ENCODE measurements at places on chromosomes 12 and 14.

DNA sequence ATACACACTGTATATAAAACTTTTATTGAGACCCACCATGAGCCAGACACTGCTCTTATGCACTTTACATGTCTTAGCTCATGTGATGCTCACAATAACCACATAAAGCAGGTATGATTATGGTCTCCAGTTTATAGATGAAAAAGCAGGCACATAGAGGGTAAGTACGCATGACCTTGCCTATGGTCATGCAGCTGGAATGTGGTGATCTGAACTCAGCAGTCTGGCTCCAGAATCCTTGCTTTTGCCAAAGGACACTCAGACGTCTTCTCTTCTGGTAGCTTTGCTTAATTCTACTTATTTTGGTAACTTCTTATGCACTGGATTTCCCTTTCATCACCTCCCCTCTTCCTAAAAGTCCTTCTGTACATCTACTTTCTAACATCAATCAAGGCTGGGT is 103.3 kb upstream of the CRY1 start:
- DNase-seq = no peak

DNA sequence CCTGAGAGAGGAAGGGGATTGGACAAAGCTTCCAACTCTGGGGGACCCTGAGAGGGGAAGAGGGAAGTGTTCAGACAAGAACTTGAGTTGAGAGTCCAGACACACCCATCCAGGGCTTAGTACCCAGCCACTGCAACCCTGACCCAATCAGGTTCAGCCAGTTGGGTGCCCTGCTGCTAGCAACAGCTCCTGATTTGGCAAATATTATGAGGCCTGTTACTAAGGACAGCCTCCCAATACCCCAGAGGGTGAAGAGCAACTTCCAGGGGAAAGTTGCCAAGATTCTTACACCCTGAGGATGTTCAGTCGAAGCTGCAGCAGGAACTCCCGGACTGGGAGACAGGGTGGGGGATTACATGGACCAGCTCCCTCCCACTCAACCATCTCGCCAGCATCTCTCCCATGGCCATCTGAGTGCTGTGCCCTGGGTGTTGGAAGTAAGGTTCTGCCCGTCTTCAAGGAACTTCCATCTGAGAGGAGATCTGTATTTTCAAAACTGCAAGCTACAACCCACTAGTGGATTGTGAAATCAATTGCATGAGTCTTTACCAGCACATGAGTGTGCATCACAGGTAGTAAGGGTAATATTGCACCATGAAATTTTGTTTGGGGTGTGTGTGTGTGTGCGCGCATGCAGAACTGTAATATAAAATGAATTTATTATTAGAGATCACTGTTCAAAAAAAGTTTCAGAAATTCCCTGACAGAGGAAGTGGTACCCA is 11.5 kb upstream of the KRT78 start:
- no peak for DNase-seq

DNA sequence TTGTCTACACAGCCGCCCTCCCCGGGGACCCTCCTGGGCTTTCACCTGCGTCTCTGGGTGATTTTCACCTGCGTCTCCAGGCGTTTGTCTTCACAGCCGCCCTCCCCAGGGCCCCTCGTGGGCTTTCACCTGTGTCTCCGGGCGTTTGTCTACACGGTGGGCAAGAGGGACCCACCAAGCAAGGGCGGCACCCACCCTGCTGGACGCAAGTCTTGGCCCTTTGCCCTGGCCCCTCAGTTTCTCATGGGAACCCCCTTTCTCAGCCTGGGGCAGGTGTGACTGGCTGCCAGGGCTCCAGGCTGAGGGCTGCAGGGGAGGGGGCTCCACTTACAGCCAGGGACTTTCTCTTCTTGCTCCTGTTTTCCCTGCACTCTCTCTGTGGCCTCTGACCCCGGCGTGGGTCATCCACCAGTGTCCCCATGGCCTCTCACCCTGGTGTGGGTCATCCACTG is 68.6 kb upstream of the GALNT9 start:
- no peak for DNase-seq

DNA sequence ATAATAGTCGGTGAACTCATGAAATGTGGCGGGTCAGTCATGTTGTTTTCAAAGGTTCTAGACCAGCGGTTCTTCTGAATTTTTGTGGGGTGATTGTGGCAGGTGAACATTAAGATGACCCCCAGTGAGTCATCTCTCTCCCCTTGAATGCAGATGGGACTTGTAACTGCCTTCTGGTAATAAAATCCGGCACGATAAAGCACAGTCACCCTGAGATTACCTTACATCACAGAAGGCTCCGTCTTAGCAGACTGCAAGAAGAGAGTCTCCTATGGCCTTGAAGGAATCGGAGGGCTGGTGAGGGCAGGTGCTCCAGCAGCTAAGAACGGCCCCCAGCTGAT is 189.6 kb downstream of the FOXN3 start:
- DNase-seq = no peak

GRCh38 chr14:50906326-50907065 is 34.6 kb downstream of the ABHD12B start:
- no peak for DNase-seq

- no peak for DNase-seq
Measured at GRCh38 chr12:26278666-26279065, 83.3 kb downstream of the SSPN start.

DNA sequence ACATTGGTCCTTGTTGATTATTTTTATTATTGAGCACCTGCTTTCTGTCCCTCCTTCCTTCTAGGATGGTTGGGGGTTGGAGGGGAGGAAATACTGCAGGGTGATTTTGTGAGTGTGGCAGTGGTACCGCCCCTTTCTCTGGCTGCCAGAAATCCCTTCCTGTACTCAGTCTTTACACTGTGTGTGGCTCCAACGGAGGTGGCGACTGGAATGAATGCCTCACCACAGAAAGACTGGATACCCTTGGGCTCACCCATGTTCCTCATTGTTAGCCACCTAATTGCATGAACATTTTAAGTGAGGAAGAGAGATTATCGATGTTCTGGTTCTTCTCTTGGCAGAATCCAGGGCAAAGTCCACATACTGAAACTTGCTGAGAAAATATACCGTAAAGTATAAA is 272.0 kb upstream of the E2F7 start:
- DNase-seq = no peak

DNA sequence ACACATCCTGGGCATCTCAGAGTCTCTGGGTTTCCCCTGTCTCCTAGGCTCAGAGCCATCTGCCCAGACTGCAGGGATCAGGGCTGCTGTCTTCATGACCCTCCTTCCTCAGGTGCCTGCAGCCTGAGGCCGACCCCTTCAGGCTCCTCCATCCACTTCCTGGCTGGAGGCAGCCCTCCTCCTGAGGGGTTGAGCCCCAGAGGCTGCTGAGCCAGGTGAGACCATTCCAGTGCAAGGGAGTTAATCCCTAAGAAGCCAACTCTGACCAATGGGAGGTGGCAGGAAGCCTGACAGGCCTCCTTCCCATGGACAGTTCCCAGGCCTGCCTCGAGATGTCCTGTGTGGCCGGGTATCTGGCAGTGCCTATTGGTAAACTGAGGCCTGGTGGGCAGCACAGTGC is 8.4 kb upstream of the PPP4R4 start:
- DNase-seq = no peak
